AG04450 (cell line): ENCODE measurements at places on chromosomes 13 and 19. TPM values are rescaled to one million over a fixed set of nuclear protein-coding genes. Genes with fewer than 3 reads are reported as not detected.

DNA sequence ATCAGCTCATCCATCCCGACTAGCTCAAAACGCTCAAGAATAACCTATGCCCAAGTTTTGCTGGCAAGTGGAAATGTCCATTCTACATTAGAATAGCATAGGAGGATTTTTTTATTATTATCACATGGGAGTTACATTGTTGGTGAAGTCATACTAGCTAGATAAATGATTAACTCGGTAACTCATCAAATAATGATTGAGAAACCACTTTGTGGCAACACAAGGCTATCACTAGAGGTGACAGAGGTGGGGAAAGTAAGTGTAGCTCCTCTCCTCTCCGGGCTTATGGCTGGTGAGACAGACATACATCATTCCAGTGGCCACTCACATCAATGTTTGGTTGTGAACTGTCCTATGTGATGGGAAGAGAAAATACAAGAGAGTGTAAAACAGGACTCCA is 161.6 kb downstream of the ZIC5 start:
- no peak for DNase-seq

The CXCL17 gene
- not detected in 2 replicates for polyA plus RNA-seq

DNA sequence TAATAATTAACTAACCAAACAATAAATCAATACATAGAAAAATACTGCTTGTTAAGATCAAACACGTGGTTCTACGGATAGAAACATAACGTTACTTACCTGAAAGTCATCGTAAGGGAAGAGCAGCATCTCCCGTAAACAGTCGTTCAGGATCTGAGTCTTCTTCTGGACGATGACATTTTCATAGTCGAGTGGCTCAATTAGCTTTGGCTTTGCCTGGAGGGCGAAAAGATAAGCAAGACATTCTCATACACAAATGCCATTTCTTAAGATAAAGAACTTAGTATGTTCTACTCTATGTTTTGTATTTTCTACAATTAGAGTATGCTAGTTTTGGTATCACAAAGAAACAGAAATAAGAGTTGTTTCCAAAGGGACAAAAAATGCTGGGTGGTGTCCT is 22.5 kb downstream of the DOCK9 start:
- DNase-seq = no peak

- peak; percentile 69 for DNase-seq
Observed at GRCh38 chr19:45767410-45767880, 1.6 kb downstream of the SIX5 start.

GRCh38 chr13:109344552-109345157 is 441.7 kb downstream of the IRS2 start:
- no peak for DNase-seq

The SPINT2 gene
- 1.3 and 1.8 TPM in 2 replicates for polyA plus RNA-seq

DNA sequence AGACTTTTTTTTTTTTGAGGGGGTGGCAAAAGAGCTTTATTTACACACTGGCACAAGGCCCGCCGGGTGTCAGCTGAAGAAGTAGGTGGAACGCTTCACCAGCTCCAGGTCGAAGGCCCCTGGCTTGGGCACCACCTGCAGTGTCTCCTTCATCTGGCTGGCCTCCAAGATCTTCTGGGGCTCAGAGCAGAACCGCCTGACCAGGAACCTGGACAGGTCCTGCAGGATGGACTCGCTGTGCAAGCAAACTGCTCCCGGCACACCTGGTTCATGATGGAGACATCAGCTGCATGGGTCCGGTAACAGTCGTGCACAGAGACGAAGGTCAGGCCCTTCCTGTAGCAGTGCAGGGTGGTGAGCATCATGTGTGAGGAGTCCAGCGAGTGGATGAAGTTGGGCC is 4.4 kb upstream of the CYP4F2 start:
- DNase-seq = no peak

DNA sequence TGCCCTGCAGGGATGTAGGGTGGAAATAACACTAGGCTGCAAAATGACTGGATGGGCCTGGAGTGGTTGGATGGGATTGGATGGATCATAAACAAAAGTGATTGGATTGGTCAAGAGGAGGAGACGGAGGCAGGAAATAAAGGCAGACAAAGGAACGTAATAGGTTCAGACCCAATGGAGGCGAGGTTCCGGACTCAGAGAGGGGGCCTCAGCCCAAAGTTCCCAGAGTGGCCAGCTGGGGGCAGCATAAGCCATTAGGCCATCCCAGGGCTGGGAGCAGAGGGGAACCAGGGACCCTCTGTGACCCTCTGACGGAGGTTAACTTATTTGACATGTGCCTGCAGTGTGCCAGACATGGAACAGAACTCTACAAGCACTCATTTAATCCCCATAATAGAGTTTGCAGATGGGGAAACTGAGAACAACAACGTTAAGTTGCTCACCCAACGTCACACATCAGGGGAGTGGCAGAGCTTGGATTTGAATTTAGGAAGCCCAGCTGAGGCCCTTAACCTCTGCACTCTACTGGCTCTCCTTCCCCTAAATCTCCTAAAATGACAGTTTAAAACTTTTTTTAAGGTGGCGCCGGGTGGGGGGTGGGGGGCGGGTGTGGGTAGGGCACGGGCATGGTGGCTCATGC is 15.3 kb upstream of the MAP1S start:
- DNase-seq = no peak

- DNase-seq = no peak
Observed at GRCh38 chr13:80399340-80400163, 58.6 kb upstream of the SPRY2 start.

- DNase-seq = no peak
Observed at GRCh38 chr13:51212758-51213157, 9.4 kb upstream of the FAM124A start.

GRCh38 chr19:19306191-19306590 is 14.1 kb downstream of the SUGP1 start:
- no peak for DNase-seq

DNA sequence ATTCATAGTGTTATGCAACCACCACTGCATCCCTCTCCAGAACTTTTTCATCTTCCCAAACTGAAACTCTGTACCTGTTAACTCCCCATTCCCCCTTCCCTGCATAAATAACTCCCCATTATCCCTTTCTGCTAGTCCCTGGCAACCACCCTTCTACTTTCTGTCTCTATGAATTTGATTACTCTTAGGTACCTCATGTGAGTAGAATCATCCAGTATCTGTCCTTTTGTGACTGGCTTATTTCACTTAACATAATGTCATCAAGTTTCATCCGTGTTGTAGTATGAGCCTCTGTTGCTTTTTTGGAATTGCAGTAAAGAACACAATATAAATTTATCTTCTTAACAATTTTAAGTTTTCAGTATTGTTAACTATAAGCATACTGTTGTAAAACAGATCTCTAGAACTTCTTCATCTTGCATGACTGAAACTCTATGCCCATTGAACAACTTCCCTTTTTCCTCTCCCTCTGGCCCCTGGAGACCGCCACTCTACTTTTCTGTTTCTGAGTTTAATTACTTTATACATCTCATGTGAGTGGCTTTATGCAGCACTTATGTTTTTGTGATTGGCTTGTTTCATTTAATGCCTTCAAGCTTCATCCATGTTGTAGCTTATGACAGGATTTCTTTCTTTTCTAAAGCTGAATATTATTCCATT is 87.3 kb upstream of the ABCC4 start:
- DNase-seq = no peak

The PEX11G gene
- 0.60 and 1.2 TPM in 2 replicates for polyA plus RNA-seq
